Left ventricle myocardium inferior (tissue), 1 donor: ENCODE measurements at places on chromosomes 13 and 19.
A peak's percentile ranks its signal among the peaks of the same experiment; 100 is the strongest.

GRCh38 chr13:113064534-113065405 lies 40.8 kb upstream of the F7 start:
- DNase-seq = no peak

DNA sequence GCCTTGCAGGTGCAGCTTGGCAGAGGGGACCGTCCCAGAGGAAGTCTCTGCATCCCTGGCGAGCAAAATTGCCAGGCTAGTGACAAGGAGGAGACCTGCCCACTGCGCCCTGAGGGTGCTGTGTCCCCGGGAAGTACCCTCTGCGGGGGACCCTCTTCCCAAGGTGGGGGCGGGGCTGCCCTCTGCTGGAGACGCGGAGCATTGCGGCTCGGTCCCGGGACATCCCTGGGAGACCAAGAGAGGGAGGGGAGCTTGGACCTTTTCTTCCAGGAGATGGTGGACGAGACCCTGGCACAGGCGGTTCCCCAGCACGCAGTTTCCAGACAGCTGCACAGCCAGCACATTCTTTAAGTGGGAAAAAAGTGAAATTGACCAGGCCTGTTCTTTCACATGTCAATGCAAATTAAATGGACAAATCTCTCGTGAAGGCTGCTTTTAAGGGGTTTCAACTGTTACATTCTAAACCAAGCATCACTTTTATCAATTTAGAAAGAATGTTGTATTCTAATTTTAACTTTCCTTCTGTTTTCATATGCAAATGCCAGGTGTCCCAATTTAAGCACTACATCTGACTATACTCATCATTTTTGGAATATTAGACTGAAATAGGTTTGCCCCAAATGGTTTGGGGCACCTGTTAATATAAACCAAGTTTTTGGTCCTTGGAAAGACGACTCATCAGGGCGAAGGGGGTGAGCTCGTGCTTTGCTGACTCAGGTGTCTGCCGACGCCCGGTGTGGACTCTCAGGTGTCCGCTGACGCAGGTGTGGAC lies 60.7 kb downstream of the MCF2L start:
- no peak for DNase-seq

DNA sequence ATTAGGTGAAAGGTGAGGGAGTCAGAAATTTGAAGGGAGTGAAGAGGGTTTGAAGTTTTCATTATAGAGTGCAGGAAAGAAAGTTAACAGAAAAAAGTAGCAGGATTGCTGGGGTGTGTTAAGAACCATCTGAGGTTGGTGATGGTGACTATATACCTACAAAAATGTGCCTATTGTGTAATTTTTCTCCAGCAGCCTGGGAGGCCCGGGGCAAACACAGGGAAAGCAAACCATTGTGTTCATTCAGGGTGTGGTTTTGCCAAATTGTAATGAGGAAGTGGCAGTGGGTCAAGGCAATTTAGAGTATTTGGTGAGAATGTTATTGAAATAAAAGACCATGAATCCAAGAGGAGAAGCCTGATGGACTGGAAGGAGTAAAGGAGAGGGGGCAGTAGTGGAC lies 8.2 kb upstream of the SUCLA2 start:
- DNase-seq = no peak

DNA sequence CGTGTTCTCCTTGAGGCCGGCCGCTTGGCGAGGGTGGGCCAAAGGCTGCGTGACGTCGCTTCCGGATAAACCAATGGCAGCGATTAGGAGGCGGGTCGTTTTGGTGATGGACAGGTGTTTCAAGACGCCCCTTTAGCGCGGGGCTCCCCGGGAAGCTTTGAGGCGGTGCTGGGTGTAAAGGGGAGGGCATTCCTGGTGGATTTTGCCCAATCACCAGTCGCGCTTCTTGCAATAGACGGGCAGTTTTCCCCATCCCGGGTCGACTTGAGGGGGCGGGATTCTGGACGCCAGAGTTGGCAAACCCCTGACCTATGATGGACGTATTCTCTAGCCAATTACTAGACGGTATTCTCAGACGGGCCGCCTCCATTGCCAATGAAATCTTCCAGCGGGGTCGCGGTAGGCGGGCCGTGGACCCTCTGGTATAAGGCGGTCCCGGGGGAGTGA lies 264 bp upstream of the PRMT1 start:
- DNase-seq = peak; percentile 99

GRCh38 chr13:43074824-43075510 lies 51.6 kb downstream of the DNAJC15 start:
- DNase-seq = no peak

- no peak for DNase-seq
Measured at GRCh38 chr19:57348136-57348535, 2.9 kb upstream of the ZNF304 start.

DNA sequence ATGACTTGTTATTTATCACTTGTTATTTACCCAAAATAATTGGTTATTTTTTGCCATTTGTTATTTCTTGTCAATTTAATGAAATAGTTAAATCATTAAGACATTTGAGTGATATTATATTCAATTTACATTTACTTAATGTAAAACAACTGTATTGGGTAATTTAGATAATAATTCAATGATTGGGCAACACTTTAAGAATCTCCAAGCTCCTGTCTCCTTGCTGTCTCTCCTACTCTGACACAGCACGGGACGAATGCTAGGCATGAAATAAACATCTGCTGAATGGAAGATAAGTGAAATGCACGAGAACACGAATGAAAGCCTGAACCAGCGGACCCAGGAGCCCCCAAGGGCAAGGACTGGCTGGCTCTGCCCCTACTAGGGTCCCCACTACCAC lies 5.7 kb upstream of the PPP6R1 start:
- no peak for DNase-seq

GRCh38 chr13:39915418-39915817 lies 260.0 kb downstream of the COG6 start:
- no peak for DNase-seq

DNA sequence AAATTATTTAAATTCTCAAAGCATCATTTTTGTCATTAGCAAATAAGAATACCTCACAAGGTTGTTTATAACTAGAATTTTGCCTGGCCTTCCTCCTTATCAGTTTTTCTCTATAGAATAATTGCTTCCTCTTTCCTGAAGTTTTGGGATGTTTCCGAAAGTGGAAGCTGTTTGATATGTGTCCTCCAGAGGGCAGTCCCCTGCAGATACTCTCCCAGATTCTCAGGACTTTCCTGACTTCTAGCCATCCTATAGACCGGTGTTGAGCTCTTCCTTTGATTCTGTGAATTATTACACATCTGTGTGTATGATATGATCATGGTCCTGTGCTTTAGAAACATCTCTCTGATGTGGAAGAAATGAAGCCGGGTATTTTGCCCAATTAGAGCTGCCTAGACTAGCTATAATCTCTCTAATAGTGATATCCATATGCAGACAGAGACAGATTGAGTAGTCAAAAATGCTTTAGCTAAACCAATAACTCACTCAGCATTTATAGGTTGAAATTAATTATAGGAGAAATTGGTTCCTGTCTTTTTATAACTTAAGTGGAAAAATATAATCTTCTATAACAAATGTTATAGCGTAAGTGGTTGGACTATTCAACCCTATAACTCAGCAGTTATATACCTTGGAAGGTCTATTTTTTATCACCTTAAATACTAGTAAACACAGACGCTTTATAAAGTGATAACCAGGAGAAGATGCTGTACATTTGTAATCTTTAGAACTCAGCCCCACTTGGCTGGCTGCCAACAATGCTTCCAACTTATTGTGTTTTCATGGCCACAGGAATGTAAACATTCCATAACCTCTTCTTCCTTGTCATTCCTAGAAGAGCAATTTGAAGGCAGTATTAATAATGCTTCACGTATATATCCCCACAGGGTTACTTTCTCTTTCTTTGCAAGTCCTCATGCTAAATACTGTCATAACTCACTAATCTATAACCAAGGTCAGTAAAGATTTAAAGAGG lies 201.0 kb upstream of the RXFP2 start:
- DNase-seq = no peak

DNA sequence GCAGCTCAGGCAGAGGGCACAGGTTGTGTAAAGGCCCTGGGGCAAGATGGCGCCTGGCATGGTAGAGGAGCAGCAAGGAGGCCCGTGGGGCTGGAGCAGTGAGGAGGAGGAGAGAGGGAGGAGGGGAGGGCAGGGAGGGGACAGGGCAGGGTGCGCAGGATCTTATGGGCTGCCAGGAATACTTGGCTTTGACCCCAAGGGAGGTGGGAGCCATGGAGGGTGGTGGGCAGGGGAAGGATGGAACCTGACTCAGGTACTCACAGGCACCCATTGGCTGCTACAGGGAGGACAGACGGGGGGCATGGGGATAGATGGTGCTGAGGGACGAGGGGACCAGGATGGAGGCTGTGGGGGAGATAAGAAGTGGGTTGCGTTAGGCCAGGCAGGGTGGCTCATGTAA lies 3.3 kb downstream of the TNFAIP8L1 start:
- no peak for DNase-seq

DNA sequence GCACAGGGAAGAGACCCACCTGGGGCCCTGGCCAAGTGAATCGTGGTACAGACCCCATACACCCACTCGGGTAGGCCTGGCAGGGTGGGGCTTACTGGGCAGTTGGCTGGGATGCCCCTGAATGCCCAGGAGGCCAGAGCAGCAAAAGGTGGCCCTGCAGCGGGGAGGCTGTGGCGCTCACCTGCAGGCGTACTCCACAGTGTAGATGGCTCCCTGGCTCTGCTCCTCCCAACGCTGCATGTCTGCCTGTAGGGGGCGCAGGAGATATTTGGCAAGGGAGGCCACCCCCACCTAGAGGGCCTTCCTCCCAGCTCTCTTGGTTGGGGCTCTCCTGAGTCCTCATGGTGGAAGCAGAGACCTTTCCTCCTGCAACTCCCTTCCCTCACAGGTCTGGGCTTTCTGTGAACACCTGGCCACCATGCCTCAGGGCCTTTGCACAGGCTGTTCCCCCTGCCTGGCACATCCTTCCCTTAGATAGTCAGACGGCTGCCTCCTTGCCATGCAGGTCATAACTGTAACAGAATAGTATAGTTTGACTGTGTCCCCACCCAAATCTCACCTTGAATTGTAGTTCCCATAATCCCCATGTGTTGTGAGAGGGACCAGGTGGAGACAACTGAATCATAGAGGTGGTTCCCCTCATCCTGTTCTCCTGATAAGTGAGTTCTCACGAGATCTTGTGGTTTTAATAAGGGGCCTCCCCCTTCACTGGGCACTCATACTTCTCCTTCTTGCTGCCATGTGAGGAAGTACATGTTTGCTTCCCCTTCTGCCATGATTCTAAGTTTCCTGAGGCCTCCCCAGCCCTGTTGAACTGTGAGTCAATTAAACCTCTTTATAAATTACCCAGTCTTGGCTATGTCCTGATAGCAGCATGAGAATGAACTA lies 5.9 kb downstream of the BORCS8 start:
- no peak for DNase-seq

DNA sequence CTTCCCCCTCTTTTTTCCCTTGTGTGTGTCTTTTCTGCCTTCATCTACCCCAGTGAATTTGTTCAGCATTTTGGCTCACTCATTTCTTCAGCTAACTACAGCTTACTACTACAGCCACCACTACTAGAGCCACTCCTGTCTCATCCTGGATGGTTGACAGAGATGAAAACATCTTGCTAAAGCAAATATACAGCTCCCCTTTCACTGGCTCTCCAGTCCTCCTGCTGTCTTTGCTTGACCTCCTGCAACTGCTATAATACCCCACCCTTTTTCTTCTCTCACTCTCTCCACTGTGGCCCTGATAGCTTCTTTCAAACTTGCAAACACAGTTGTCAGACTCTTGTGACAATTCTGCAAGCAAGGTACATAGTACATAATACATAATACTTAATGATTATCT lies 523.6 kb downstream of the DCT start:
- DNase-seq = no peak

DNA sequence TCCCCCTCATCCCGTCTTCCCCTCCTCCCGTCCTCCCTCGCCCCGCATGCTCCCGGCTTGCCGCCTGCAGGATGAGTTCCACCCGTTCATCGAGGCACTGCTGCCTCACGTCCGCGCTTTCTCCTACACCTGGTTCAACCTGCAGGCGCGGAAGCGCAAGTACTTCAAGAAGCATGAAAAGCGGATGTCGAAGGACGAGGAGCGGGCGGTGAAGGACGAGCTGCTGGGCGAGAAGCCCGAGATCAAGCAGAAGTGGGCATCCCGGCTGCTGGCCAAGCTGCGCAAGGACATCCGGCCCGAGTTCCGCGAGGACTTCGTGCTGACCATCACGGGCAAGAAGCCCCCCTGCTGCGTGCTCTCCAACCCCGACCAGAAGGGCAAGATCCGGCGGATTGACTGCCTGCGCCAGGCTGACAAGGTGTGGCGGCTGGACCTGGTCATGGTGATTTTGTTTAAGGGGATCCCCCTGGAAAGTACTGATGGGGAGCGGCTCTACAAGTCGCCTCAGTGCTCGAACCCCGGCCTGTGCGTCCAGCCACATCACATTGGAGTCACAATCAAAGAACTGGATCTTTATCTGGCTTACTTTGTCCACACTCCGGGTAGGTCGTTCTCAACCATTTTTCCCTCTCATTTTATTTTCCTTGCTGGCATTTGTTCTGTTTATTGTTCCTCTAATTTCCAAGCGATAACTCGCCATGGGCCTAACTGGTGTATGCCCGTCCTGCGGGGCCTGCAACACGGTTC lies 29.8 kb downstream of the NFIX start:
- no peak for DNase-seq

DNA sequence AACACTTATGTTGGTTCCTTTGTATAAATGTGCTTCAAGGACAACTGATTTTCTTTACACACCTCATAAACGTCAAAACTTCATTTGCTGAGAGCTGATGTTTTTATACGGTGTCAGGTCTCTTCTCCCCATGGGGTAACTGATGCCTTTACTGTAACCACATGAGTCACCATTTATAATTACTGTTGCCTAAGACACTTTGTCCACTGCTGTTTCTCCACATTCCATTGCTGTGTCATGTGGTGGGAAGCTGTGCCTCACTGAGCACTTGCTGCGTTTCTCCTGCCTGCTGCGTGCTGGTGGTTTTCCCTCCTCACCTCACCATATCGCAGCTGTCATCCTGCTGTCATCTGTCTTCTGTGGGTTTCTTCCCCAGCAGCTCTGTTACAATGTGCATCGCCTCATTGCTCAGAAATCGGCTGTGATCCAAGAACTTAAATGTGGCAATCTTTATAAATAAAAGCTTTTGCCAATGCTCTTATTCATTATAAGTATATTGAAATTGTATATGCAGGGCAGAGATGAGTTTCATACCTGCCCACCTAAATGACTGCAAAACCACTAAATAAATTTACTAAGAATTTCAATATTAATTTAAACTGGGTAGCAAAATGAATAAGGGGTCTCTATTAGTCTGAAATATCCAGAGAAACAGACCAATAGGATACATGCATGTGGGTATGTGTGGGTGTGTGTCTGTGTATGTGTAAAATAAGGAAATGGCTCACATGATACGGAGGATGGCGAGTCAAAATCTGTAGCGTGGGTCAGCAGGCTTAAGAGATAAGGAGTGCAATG lies 547.0 kb upstream of the SLITRK5 start:
- peak; percentile 18 for DNase-seq

DNA sequence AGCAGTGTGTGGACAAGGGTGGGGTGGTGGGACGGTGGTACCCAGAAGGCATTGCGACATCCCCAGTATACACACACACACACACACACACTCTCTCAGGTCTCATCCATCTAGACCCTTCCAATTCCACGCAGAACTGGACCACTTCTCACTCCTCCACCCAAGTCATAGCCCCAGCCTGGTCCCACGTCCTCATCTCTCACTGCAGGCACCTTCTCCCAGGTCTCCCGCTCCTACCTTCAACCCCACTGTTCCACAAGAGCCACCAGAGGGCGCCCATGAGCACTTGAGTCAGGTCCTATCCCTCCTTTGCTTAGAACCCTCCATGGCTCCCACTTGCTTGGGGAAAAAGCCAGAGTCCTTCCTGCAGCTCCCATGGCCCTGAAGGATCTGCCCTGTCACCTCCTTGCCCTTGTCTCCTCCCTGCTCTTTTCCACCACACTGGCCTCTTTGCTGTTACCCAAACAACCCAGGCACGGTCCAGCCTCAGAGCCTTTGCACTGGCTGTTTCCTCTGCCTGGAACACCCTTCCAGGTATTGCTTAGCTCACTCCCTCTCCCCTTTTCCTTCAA lies 62.6 kb downstream of the IER2 start:
- peak; percentile 50 for DNase-seq
